ENCODE measurements at places on chromosomes 2 and 18.

DNA sequence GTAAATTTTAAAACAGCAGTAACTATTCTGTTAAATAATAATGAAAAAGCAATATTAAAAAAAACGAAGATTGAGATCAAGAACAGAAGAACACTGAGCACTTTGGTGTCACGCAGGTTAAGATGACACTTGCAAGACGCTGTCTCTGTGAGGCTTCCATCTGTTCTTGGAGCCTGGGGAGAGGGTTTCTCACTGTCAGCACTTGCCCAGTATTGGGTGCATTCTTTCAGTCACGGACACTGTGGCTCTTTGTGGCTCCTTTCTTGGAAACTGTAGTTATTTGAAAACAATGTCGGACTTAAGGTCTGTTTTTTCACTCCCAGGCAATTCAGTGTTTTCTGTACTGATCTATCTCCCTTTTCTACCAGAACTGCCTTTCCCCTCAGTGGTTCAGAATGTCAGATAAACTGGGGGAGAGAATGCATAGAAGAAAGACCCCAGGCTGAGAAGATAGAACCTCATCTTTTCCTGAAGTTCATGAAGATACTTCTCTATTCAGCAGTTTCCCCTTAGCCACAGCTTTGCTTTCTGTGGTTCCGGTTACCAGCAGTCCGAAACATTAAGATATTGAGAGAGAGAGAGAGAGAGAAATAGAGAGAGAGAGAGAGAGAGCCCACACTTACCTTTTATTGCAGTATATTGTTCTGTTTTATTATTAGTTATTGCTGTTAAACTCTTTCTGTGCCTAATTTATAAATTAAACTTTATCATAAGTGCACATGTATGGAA, 283.3 kb downstream of the DCDC2C start:
- DNase-seq, result no peak

GRCh38 chr2:144372410-144373080, 147.4 kb downstream of the ZEB2 start:
- DNase-seq, result no peak

DNA sequence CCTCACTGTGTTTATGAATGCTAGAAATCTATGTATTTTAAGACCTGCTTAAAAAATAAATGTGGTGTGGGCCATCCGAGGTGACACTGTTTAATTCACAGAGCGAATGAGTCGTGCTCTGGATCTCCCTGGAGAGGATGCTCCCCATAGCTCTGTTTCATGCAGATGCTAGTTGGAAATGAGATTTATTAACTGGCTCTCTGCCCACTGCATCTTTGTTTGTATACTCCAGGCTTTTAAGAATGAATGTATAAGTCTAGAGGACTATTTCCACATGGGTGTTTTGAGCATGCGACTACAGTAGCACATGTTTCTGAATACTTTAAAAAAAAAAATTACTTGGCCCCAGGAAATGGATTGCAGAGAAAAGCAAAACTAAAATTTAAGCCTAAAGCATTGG, 3.9 kb downstream of the MAPRE2 start:
- no peak for DNase-seq

DNA sequence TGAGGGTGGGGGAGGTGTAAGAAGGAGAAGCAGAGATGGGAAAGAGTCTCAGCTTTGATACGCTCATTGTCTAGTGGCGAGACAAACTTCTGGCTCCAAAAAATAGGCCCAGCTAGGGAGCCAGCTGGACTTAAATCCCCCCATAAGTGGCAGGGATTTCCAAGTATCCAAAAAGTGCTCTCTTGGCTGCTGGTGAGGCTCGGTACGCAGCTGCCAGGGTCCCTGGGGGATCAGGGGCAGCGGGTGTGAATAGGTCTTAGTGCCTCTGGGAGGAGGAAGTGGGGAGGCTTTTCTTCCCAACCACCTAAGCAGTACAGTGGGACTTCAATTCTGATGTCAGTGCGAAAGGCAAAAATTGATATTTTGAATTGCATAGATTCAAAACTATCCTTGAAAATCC, 73.5 kb downstream of the ALK start:
- DNase-seq, result no peak

DNA sequence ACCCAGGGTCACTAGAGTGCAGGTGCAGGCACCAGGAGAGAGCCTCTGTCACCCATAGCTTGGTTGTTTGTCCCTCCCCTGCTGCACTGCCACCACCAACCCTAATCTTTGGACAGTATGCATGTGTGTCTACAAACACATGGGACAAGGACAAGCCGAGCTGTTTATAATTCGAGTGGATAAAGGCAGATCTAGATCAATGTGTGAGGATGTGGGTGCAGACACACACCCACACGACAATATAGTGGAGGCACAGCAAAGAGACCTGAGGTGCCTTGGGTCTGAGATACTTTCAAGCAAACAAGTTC, 199.2 kb downstream of the TNS1 start:
- DNase-seq, result no peak

DNA sequence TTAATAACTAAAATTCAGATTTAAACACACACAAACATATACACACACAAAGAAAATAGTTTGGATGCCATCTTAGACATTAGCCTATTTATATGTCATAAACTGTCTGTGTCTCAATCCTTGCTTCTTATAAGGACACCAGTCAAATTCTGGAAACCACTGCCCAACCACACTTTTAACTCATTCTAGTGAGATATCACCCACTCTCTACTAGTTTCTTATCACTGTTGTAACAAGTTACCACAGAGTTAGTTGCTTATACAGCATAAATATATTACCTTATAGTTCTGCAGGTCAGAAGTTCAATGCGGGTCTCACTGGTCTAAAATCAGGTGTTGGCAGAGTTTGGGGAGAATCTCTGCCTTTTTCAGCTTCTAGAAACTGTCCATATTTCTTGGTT, 239.1 kb downstream of the MTX2 start:
- DNase-seq, result no peak

- no peak for DNase-seq
Observed at GRCh38 chr2:176493226-176493825, 224.1 kb downstream of the MTX2 start.

- no peak for DNase-seq
Observed at GRCh38 chr2:133497270-133497893, 70.9 kb downstream of the NCKAP5 start.
